Vagina (tissue), 2 donors: ENCODE measurements at places on chromosomes 12 and 14. TPM values are rescaled to one million over a fixed set of nuclear protein-coding genes. Genes with fewer than 3 reads are reported as not detected.

DNA sequence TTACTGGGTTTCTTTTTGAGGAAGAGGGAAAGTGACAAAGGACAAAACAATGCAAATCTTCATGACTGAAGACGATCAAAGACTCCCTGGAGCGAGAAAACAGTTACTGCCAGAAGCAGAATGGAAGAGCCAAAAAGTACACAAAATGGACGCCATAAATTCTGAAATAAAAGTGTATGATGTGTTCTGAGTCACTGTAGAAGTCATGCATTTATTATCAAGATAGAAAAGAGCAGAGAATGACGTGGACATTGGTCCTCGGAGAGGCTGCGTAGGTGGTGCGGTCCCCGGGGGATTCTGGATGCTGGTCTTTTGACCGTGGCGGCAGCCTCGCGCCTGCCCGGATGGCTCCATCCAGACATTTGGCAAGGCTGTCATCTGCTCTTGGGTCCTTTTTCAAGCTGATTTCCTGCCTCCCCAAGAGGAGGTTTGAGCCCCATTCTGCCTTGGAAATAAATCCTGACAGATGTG lies 52.8 kb downstream of the C14orf132 start:
- H3K27me3 ChIP-seq: no peaks in the 10 kb centered on the region
- H3K27ac ChIP-seq: no peak overlapping the region
- peaks cover 31% of the 10 kb centered on the region for H3K4me1 ChIP-seq
- DNase-seq: no peak
- peaks cover 11% of the 10 kb centered on the region for H3K36me3 ChIP-seq

Gene GPR84
- not detected for total RNA-seq

Gene PRB2
- not detected for total RNA-seq

DNA sequence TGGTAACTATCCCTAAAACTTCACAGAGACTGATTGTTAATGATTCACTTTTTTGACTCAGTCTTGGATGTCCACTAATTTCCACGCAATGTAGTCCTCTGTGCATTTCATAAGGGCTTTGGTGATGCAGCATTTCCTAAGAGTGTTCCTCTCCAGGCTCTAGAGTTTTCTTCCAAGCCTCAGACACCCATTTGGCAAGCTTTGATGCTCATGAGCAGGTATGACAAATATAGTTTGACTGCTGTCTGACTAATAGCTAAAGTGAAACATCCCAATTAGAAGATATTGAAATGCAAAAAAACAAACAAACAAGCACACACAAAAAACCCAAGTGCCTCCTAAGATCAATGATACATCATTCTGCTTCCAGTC lies 1.5 kb upstream of the VAMP1 start:
- H3K36me3 ChIP-seq: no peaks in the 10 kb centered on the region
- H3K4me1 ChIP-seq: peaks cover 33% of the 10 kb centered on the region
- no peak for DNase-seq
- no peak overlapping the region for H3K27ac ChIP-seq

Gene E2F7
- total RNA-seq: 2.2 TPM

Gene CLEC1A
- total RNA-seq: 2.2 TPM

DNA sequence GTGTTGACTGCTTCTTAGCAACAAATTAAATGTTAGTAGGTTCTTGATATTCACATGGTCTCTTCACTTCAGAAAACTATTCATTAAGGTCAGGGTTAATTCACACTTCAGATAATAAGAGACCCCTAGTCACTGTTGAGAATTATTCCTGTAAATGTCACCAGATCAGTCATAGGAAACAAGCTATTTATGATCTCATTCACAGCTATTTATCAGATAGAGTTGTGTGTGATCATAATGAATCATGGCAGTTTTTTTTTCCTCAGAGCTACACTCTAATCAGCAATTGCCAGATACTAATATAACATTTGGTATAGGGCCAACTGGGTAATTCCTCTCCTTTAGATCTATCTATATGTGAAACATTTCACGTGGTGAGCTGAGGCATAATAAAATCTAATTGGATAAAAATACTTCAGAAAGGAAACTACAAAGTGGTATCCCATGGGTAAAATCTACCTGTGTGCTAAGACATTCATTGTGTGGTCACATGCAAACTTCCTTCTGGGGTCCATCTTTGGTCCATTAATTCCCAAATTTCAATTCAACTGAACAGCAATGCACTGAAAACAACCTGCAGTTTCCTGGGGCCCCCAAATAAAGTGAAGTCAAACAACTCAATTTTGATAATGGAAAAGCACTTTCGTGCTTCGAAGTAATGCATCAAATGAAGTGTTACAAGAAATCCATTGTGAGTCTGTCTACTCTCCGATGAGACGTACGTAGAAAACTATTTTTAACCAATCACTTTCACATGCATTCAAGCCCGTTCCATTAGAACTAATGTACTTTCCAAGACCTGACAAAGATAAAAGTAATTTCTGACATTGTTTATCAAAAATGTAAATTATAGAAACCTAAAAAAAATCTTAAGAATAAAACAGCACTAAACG lies 197.0 kb downstream of the ACSS3 start:
- no peaks in the 10 kb centered on the region for H3K27me3 ChIP-seq
- H3K4me1 ChIP-seq: no peaks in the 10 kb centered on the region
- no peak overlapping the region for H3K27ac ChIP-seq
- H3K36me3 ChIP-seq: no peaks in the 10 kb centered on the region

Gene CIDEB
- total RNA-seq: 16.0 TPM

GRCh38 chr12:25186038-25186787 lies 8.7 kb downstream of the DNAI7 start:
- no peak for DNase-seq
- H3K27ac ChIP-seq: no peak overlapping the region
- H3K36me3 ChIP-seq: no peaks in the 10 kb centered on the region

DNA sequence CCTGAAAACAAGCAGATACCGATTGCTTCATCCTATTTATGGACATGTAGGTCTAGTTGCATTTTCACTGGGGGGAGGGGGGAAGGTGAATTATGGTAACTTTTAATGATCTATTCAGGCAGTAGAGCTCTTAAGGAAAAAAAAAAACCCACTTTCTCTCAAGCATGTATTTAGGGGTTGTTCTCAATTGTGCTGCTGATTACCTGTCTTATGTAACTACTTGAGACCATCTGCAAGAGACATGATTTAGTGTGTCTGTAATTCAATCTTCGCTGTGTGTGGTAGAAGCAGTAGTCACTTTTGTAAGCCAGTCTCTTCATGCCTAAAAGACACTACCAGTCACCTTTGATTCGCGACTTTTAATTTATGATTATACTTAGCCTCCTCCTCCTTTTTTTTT lies 8.9 kb downstream of the CALM1 start:
- peaks cover 42% of the 10 kb centered on the region for H3K4me1 ChIP-seq
- DNase-seq: no peak

- no peak for DNase-seq
- no peaks in the 10 kb centered on the region for H3K4me1 ChIP-seq
- no peak overlapping the region for H3K27ac ChIP-seq
Measured at GRCh38 chr14:82009076-82009475, 475.4 kb upstream of the SEL1L start.

GRCh38 chr12:108690191-108690518 lies 41.2 kb downstream of the CORO1C start:
- peaks cover 73% of the 10 kb centered on the region for H3K4me1 ChIP-seq
- H3K36me3 ChIP-seq: no peaks in the 10 kb centered on the region
- H3K27ac ChIP-seq: peak overlapping the region; percentile 89
- H3K4me3 ChIP-seq: no peak overlapping the region
- H3K27me3 ChIP-seq: no peaks in the 10 kb centered on the region
- DNase-seq: no peak

DNA sequence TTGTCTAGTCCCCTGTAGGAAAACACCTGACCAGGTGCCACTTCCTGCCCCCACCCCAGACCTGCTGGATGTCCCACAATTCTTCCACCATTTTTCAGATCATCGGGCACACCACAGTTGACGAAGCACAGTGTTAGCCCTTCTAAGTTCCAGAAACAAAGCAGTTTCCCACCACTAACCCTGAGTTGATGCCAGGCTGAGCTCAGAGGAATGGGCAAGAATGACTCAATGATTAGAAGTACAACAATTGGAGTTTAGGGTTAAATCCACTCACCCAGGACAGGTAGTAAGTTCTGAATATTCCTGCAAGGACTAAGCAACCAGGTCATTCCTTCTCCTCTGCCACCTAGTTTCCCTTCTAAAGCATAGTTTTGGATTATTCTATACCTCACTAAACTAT lies 979.8 kb downstream of the BCL11B start:
- DNase-seq: no peak
- no peak overlapping the region for H3K4me3 ChIP-seq
- H3K27me3 ChIP-seq: no peaks in the 10 kb centered on the region
- H3K4me1 ChIP-seq: no peaks in the 10 kb centered on the region
- no peak overlapping the region for H3K27ac ChIP-seq

GRCh38 chr14:76261371-76261811 lies 109.7 kb downstream of the GPATCH2L start:
- H3K27ac ChIP-seq: no peak overlapping the region
- no peak overlapping the region for H3K4me3 ChIP-seq
- no peak for DNase-seq
- H3K36me3 ChIP-seq: no peaks in the 10 kb centered on the region
- H3K27me3 ChIP-seq: no peaks in the 10 kb centered on the region
- no peaks in the 10 kb centered on the region for H3K4me1 ChIP-seq

DNA sequence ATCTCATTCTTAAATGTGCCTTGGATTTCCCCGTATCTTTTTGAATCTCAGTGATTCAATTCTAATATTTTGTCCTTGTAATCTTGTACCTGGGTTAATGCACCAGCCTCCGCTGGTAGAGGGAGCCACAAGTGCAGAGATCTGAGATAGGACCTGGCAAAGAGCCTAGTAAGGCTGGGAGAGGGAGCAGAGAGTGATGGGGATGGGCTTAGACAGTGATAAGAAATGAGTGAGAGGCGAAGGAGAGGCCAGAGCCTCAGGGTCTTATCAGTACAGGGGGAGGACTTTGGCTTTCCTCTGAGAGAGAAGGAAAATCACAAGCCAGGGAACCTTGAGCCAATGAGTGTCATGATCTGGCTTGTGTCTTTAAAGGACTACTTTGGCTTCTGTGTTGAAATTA lies 30.5 kb upstream of the LMNTD1 start:
- no peaks in the 10 kb centered on the region for H3K27me3 ChIP-seq
- no peak overlapping the region for H3K27ac ChIP-seq
- no peaks in the 10 kb centered on the region for H3K36me3 ChIP-seq

DNA sequence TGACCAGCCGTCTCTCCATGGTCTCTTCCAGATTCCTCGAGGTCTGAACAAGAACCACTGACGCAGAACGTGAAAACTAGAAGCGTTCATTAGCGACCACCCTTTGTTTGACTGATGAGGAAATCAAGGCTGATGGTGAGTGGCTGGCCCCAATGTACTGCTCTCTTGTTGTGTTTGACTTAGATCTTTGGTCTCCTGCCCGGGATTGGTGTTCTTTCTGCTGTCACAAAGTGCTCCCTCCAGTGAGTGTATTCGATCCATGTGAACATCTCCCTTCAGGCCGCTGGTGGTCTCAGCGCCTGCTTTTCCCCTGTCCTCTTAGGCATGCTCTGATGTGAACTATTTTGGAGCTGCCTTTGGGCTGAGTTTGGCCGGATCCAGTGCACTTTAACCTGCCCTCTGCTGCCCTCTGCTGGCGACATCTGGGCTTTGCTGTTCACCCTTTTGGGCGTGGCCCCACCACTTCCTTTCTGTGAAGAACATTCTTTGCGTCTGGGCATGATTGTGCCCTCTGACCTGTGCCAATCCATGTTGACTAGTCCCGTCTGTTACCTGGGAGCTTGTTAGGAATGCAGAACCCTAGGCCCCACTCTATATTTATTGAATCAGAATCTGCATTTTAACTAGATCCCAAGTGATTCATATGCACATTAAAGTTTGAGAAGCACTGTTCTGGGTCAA lies 279.1 kb downstream of the TTC6 start:
- no peaks in the 10 kb centered on the region for H3K36me3 ChIP-seq
- no peak overlapping the region for H3K27ac ChIP-seq
- peaks cover 5% of the 10 kb centered on the region for H3K4me1 ChIP-seq

- H3K4me3 ChIP-seq: no peak overlapping the region
- no peaks in the 10 kb centered on the region for H3K4me1 ChIP-seq
- H3K27me3 ChIP-seq: no peaks in the 10 kb centered on the region
Measured at GRCh38 chr12:7723926-7724325, 12.7 kb downstream of the DPPA3 start.

Gene KLRF2
- not detected for total RNA-seq

Gene TMCC3
- 11.5 TPM for total RNA-seq

Gene TMEM19
- total RNA-seq: 19.6 TPM

GRCh38 chr12:65867394-65867793 lies 43.1 kb downstream of the HMGA2 start:
- no peaks in the 10 kb centered on the region for H3K4me1 ChIP-seq
- no peak overlapping the region for H3K4me3 ChIP-seq
- no peak for DNase-seq
- H3K27ac ChIP-seq: no peak overlapping the region
- H3K36me3 ChIP-seq: no peaks in the 10 kb centered on the region

GRCh38 chr14:81981307-81981675 lies 447.6 kb upstream of the SEL1L start:
- H3K4me3 ChIP-seq: no peak overlapping the region
- no peaks in the 10 kb centered on the region for H3K27me3 ChIP-seq
- no peak for DNase-seq

Gene GLT8D2
- 11.0 TPM for total RNA-seq

- H3K27ac ChIP-seq: no peak overlapping the region
- no peaks in the 10 kb centered on the region for H3K27me3 ChIP-seq
- H3K4me1 ChIP-seq: no peaks in the 10 kb centered on the region
- H3K36me3 ChIP-seq: no peaks in the 10 kb centered on the region
- DNase-seq: no peak
- no peak overlapping the region for H3K4me3 ChIP-seq
Measured at GRCh38 chr12:130768120-130768519, 52.0 kb upstream of the RIMBP2 start.

Gene HOMEZ
- total RNA-seq: 13.5 TPM

Gene SERPINA10
- not detected for total RNA-seq

GRCh38 chr12:49049566-49050224 lies 10.9 kb downstream of the KMT2D start:
- H3K27me3 ChIP-seq: no peaks in the 10 kb centered on the region
- H3K4me3 ChIP-seq: no peak overlapping the region
- peaks cover 5% of the 10 kb centered on the region for H3K4me1 ChIP-seq
- no peak overlapping the region for H3K27ac ChIP-seq
- peaks cover 3% of the 10 kb centered on the region for H3K36me3 ChIP-seq
- no peak for DNase-seq

DNA sequence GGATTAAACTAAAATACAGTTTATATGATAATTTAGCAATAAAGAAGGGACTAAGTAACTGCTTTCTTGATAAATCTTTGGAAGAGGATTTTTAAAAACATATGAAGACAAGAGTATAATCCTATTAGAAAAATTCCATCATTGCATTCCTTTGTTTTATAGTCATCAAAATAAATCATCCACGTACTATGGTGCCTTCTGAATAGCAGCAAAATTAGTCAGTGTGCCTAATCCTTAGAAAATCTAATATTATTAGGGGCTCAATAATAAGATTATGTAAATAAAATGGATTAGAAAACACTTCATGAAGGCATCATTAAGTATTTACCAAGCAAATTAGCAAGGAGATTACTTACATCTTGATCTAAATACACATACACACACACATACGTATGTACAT lies 102.1 kb downstream of the KCNH5 start:
- no peaks in the 10 kb centered on the region for H3K36me3 ChIP-seq
- no peaks in the 10 kb centered on the region for H3K4me1 ChIP-seq
- H3K27me3 ChIP-seq: no peaks in the 10 kb centered on the region
- no peak for DNase-seq
- no peak overlapping the region for H3K4me3 ChIP-seq
